ENCODE measurements at places on chromosomes 1 and 21.

- DNase-seq: peak; percentile 86
Observed at GRCh38 chr1:212470059-212470458, 37.3 kb downstream of the NENF start.

GRCh38 chr1:172613294-172613693, 45.6 kb upstream of the FASLG start:
- DNase-seq: no peak

DNA sequence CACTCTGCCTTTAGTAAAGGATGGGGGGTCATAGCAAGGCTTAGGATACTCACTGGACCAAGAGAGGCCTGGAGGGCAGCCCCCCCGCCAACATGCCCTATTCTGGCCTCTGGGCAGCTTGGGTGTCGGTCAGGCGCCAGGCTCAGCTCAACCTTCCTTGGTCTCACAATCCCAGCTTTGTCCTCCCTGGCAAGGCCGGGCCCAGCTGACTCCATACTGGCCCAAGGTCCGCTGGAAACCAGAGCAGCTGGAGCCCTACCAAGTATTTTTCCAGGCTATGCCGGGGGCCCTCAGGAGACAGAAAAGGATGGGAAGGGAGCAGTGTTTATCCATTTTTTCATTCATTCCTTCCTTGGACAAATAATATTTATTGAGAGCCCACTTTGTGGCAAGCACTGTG, 6.2 kb downstream of the FBXO2 start:
- DNase-seq: peak; percentile 73

- no peak for DNase-seq
Observed at GRCh38 chr1:8517661-8518489, 200.0 kb downstream of the SLC45A1 start.

DNA sequence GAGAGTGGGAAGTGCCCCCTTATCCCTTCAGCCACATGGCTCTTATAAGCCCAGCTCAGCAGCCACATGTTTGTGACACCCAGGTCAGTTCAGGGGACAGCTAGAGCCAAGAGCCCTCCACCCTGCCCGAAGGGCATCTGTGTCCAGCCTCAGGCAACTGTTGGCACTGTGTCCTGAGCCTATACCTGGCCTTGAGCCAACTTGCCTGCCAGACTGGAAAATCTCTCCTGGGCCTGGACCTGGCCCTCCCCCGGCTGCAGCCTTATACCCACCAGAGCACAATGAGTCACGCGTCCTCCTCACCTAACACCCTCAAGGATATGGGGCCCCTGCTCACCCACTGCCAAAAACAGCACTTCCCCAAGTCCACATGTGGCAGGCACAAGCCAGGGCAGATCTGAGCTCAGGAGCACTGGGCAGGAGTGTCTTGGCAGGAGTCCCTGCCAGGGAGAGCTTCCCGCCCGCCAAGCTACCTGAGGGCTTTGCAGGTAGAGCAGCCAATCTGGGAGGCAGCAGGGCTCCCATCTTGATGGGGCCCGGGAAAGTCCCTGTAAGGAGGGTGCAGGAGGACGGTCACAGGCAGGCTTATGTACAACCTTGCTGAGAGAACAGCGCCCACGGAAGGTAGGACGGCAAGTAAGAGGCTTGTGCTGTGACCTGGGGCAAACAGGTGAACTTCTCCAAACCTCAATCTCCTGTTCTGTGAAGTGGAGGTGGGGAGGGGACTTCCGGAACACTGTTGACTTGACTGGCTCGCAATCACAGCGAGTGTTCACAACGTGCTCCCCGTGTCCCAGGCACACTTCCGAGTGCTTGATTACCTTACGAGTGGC, 19.8 kb upstream of the HSPG2 start:
- no peak for DNase-seq

DNA sequence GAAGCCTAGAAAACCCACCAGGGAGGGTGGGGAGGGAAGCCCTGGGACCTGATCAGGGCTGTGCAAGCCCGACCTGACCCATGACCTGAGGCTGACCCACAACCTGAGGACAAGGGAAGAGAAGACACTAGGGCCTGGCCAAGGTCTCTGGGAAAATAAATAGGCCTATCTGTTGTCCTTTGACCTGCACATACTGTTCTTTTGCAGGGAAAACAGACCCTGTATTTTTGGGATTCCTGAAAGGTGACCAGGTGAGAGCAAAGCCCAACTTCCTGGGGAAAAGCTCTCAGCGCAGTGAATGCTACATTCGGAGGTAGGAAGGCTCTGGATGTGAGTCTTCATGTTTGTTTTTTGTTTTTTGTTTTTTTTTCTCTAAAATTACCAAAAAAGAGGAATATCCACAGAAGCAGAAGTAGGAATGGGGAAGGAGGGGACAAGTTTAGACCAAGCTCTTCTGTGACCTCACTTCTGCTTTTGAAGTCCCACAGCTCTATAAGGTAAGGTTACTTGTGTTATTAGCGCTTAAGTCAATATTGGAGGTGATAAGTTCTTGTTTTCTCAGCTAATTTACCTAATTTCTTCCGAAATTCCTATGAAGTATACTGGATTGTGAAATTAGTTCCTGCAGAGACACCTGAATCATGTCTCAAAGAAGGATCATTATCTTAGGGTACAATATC, 26.2 kb upstream of the LYST start:
- no peak for DNase-seq

GRCh38 chr1:38672692-38673091, 186.9 kb downstream of the RRAGC start:
- DNase-seq: no peak

Data from hypothalamus (tissue), 51 donors.